Activated CD4-positive, alpha-beta memory T cell treated with anti-CD3 and anti-CD28 coated beads, Interleukin-2, amount 10 ng/mL, durations not matched to agents 7 days and 5 days (primary cell): ENCODE measurements at places on chromosomes 2 and 18. TPM values are rescaled to one million over a fixed set of nuclear protein-coding genes. Genes with fewer than 3 reads are reported as not detected.

- H3K27ac ChIP-seq, result no peak overlapping the region
- H3K4me1 ChIP-seq, result peaks cover 10% of the 10 kb centered on the region
- H3K27me3 ChIP-seq, result no peaks in the 10 kb centered on the region
Measured at GRCh38 chr2:189407281-189408209, 33.7 kb upstream of the WDR75 start.

DNA sequence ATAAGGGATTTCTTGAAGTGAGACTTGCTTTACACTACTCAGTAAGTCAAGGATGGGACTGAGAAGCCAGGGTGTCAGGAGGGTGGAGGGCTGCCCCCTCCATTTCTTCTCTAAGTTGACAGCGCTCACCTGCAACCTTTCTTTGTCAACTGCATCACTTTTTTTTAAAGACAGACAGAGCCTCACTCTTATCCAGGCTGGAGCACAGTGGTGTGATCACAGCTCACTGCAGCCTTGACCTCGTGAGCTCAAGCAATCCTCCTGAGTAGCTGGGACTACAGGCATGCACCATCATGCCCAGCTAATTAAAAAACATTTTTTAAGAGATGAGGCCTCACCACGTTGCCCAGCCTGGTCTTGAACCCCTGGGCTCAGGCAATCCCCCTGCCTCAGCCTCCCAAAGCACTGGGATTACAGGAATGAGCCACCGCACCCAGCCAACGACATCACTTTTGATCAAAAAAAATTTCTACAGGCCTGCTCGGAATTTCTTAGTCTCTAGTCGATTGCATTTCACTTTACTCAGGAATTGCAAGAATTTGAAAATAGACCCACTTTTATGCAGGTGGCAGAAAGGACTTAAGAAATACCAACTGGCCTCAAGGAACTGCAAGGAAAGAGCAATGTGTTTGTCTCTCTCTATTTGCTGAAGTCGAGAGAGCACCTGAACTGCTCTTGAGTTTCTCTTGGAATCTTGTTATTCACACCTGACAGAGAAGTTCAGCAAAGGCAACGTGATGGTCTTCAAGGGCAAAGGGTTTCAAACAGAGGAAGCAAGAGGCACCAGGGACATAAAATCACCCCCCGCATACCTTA, 101.4 kb downstream of the MYOM1 start:
- no peak for DNase-seq
- H3K36me3 ChIP-seq, result no peaks in the 10 kb centered on the region
- H3K4me1 ChIP-seq, result no peaks in the 10 kb centered on the region
- H3K27me3 ChIP-seq, result no peaks in the 10 kb centered on the region

Gene UPP2
- total RNA-seq, result not detected

DNA sequence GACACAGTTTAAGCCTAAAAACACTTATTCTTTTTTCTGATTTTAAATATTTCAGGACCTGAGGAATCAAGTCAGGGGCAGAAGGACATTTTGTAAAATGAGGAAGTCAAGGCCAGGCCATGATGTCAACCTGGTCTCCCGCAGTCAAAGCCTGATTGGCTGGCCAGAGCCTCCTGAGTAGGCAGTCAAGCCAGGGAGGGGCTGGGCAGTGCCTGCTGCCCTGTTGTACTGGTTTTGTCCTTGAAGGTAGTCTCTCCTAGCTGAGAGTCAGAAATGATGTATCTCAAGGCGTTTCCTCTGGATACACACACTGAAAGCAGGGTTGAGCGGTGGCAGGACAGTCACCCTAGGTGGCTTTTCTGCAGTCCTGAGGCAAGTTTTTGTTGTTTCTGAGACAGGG, 19.8 kb downstream of the CCT7 start:
- no peak for DNase-seq
- no peak overlapping the region for H3K4me3 ChIP-seq
- peaks cover 47% of the 10 kb centered on the region for H3K36me3 ChIP-seq
- H3K27me3 ChIP-seq, result no peaks in the 10 kb centered on the region
- no peaks in the 10 kb centered on the region for H3K4me1 ChIP-seq

DNA sequence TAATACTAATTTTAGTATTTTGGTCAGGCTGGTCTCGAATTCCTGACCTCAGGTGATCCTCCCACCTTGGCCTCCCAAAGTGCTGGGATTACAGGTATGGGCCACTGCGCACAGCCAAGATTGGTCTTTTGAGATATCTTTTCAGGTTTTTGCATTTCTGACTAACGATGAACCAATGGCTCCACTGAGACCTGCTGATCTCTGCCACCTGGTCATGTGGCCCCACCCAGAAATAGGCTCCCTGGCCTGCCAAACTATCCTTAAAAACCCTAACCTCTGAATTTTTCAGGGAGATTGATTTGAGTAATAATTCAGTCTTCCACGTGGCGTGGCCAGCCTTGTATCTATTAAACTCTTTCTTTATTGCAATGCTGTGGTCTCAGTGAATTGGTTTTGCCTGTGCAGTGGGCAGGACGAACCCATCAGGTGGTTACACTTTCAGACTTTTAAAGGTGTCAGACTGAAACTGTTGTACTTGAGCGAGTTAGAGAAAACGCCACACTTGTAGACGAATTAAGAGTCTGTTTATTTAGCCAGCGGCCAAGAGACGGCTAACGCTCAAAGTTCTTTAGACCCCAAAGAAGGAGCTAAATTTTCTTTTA, 85.8 kb upstream of the MSH6 start:
- DNase-seq, result no peak
- H3K27me3 ChIP-seq, result peaks cover 22% of the 10 kb centered on the region
- no peak overlapping the region for H3K4me3 ChIP-seq

- no peaks in the 10 kb centered on the region for H3K36me3 ChIP-seq
- DNase-seq, result no peak
- H3K4me1 ChIP-seq, result peaks cover 15% of the 10 kb centered on the region
- H3K27ac ChIP-seq, result no peak overlapping the region
- no peak overlapping the region for H3K4me3 ChIP-seq
Measured at GRCh38 chr2:230129343-230129742, 60.6 kb upstream of the SLC16A14 start.

DNA sequence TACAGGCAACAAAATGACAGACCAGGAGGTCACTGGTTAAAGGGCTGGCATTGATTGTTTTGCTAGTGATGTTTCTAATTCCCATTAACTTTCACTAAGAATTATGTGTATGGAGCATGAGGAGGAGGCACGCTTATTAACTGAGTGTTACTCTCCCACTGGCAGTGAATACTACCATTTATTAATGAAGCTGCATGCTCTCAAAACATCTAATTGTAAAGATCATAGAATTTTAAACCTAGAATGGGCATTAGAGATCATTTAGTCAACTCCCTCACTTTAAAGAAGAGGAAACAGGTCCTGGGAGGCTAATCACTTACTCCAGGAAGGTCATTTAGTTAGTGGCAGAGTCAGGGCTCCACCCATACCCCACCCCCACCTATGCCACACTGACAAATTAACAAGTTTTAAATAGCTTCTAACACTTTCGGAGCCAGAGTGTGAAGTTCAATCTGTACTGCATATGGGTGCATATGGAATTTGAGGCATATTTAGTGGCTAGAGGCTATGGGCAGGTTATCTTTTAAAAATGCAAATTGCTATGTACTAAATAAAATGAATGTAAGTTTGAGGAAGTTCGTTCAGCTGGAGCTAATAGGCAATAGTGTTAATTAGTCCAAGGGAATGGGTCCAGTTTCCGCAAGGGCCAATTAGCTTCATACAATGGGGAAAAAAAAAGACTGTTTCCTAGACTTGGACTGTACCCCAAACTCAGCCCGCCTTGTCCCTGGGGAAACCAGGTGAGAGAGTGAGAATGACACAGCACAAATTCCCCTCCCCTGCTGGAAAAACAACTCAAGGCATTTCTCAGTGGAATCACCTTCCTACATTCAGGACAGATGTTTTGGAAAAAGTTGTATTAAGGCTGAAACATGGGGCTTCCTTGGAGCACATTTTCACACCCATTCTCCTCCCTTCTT, 178.8 kb downstream of the ICOS start:
- H3K27ac ChIP-seq, result no peak overlapping the region
- H3K4me3 ChIP-seq, result no peak overlapping the region
- no peak for DNase-seq
- peaks cover 8% of the 10 kb centered on the region for H3K27me3 ChIP-seq
- peaks cover 4% of the 10 kb centered on the region for H3K36me3 ChIP-seq

Gene RIF1
- 50.4 TPM for total RNA-seq

Gene IGFBP5
- total RNA-seq, result not detected

DNA sequence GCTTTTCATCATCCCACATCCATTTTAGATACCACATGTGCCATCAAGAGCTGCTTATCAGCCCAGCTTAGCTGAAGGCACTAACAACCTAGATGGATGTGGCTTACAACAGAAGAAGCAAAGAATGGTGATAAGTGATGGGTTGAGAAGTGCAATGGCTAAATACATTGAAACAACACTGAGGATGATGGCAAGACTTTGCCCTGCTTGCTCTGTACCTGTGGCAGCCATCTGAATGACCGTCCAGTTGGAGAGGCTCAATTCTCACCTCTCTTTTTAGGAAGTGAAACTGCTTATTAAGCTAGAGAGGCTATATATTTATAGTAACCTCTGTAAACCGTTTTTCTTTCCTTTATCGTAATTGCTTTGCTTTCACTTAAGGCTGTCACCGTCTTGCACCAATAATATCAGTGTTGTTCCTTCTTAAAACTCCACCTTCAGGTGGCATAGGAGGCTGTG, 5.7 kb downstream of the GPATCH11 start:
- no peak overlapping the region for H3K27ac ChIP-seq
- peaks cover 33% of the 10 kb centered on the region for H3K36me3 ChIP-seq
- DNase-seq, result no peak
- H3K4me1 ChIP-seq, result no peaks in the 10 kb centered on the region
- H3K4me3 ChIP-seq, result no peak overlapping the region

DNA sequence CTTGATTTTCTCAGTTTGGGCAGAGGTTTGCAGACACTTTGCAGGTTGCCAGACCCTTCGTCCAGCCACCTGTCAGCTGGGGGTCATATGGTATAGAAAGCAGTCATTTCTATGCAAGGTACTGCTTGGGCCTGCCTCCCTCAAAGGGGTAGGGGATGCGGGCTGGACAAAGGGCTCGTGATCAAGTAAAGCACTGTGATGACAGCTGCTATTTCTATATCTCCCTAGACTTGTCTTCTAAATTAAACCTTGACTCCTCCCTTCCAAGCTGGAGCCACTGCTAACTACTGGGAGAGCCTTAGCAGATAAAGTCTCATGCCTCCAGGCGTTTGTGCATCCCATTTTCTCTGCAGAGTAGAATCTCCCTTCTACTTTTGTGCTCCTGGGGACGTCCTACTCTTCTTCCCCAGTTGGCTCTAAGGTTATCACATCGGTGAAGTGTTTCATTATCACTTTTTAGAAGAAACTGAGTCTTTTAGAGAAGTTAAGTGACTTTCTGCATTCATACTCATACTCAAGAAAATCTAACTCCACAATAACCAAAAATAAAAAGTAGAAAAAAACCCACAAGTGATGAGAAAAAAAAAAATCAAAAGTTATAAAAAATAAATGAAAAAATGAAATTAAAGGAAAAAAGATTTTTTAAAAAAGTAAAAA, 710 bp upstream of the XRCC5 start:
- DNase-seq, result no peak
- H3K27ac ChIP-seq, result peak overlapping the region; percentile 98

DNA sequence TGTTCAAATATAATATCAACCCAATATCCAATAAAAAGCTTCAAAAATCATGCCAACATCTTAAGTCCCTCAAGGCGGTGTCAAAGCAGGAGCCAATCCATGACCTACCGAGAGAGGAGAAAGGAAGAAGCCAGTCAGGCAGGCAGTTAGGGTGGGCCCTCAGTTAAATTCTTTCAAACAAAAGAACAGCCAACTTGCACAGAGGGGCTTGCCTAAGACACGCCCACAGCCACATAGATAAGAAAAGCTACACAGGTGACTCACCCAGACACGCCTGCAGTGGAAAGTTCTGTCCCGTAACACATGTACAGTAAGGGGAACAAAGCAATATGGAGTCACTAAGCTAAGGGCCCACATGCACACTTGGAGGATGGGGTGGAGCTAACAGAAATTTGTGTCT, 61.3 kb downstream of the SP110 start:
- DNase-seq, result no peak
- no peak overlapping the region for H3K4me3 ChIP-seq
- no peaks in the 10 kb centered on the region for H3K27me3 ChIP-seq
- H3K36me3 ChIP-seq, result peaks cover 1% of the 10 kb centered on the region

Gene APOB
- total RNA-seq, result not detected

DNA sequence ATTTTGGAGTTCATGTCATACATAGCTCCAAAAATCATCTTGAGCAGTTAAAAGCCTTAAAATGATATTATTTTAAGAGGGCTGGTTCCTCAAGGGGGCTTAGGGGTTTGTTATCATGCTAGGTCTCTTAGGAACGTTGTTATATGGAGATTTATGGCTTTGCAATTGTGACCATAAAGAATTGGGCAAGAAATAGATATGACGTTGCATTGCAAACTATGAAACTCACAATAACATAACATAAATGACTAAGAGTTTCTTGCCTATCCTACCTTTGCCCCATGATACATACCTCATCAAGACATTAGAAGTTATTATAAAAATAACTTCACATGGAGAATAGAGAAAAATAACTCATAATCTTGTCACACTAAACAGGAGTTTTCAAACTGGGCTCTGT, 206.4 kb upstream of the SESTD1 start:
- DNase-seq, result no peak
- no peak overlapping the region for H3K27ac ChIP-seq
- no peaks in the 10 kb centered on the region for H3K36me3 ChIP-seq
- no peak overlapping the region for H3K4me3 ChIP-seq
- no peaks in the 10 kb centered on the region for H3K4me1 ChIP-seq
- H3K27me3 ChIP-seq, result no peaks in the 10 kb centered on the region

- peaks cover 8% of the 10 kb centered on the region for H3K36me3 ChIP-seq
- H3K4me1 ChIP-seq, result peaks cover 36% of the 10 kb centered on the region
- no peak for DNase-seq
- no peaks in the 10 kb centered on the region for H3K27me3 ChIP-seq
- H3K4me3 ChIP-seq, result no peak overlapping the region
Measured at GRCh38 chr2:7572450-7572849, 655.2 kb downstream of the RNF144A start.

- H3K27me3 ChIP-seq, result peaks cover 55% of the 10 kb centered on the region
- DNase-seq, result peak; percentile 66
- peaks cover 9% of the 10 kb centered on the region for H3K4me1 ChIP-seq
- H3K36me3 ChIP-seq, result no peaks in the 10 kb centered on the region
- H3K27ac ChIP-seq, result no peak overlapping the region
Measured at GRCh38 chr2:70789304-70790135, 923 bp downstream of the FIGLA start.

- DNase-seq, result no peak
- H3K4me1 ChIP-seq, result peaks cover 10% of the 10 kb centered on the region
- H3K4me3 ChIP-seq, result no peak overlapping the region
- no peaks in the 10 kb centered on the region for H3K27me3 ChIP-seq
- H3K27ac ChIP-seq, result no peak overlapping the region
Measured at GRCh38 chr2:218631837-218632236, 24.1 kb downstream of the PLCD4 start.

Gene INHBB
- not detected for total RNA-seq

Gene EGR4
- total RNA-seq, result not detected

Gene POTEC
- total RNA-seq, result not detected

GRCh38 chr2:72846171-72847095, 20.6 kb upstream of the EXOC6B start:
- H3K27ac ChIP-seq, result no peak overlapping the region
- H3K36me3 ChIP-seq, result no peaks in the 10 kb centered on the region
- peaks cover 21% of the 10 kb centered on the region for H3K27me3 ChIP-seq
- H3K4me3 ChIP-seq, result no peak overlapping the region

Gene DNAH7
- total RNA-seq, result not detected

- no peak overlapping the region for H3K27ac ChIP-seq
- peaks cover 29% of the 10 kb centered on the region for H3K27me3 ChIP-seq
- H3K4me1 ChIP-seq, result no peaks in the 10 kb centered on the region
- H3K36me3 ChIP-seq, result no peaks in the 10 kb centered on the region
- DNase-seq, result no peak
Measured at GRCh38 chr2:233705911-233706506, 6.7 kb upstream of the UGT1A5 start.
